ENCODE measurements at places on chromosomes 1 and 21. TPM values are rescaled to one million over a fixed set of nuclear protein-coding genes. Genes with fewer than 3 reads are reported as not detected.

LCE6A gene
- not detected for total RNA-seq

OLIG2 gene
- total RNA-seq: 0.59 TPM

TRAF3IP3 gene
- total RNA-seq: not detected

GPR3 gene
- 3.5 TPM for total RNA-seq

DAB1 gene
- 32.0 TPM for total RNA-seq

- DNase-seq: no peak
Measured at GRCh38 chr21:41660748-41661147, 106.1 kb downstream of the RIPK4 start.

- peak; percentile 84 for DNase-seq
Measured at GRCh38 chr1:202063093-202063492, 52.7 kb downstream of the ELF3 start.

GRCh38 chr1:208513799-208514198, 269.6 kb upstream of the PLXNA2 start:
- no peak for DNase-seq

DNA sequence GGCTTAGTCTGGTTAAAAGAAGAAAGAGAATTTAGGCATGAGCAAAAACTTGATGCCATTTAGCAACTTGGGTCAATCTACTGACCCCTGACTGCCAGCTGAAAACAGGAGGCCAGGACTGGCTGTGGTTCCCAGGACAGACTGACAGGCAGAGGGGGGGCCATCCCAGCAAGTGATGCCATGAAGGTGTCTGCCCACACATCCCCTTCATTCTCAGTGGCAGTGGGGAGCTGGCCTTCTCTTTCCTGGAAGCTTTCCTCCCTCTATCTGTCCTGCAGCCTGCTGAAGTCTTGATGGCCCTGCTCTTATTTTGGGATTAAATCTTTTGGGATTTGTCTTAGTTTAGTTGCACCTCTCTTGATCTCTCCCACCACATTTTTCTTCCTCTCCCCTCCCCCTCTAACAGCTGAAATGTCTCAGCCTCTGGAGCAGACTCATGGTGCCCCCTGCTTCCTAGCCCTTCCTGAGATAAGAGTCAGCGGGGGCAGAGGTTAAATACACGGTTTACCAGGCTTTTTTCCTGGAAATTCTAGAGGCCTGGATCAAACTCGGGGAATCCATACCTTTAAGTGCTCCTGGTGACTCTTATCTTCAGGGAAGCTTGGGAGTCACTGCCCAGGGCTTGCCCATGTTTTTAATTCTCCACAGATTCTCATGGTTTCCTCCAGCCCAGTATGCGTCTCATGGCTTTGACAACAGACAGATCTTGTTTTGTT, 99.5 kb upstream of the TSPAN2 start:
- DNase-seq: no peak

- DNase-seq: no peak
Measured at GRCh38 chr1:65235867-65236805, 73.2 kb upstream of the DNAJC6 start.

DNA sequence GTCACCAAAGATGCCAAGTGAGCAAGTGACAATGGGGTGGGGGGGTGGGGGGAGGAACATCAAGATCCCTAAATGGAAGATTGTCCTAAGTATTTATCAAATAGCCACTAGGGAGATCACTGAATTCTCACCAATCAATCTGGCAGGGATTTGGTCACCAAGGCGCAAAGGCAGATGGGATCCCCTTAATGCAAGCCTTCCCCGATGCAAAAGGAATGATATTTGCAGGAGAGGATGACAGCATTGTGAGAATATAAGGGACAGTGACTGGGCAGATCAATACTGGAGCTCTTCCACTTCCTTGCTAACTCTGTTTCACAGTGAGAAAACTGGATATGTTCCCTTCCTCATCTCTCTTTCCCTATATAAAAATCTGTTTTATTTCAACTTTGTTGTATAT, 40.9 kb downstream of the DUSP10 start:
- no peak for DNase-seq
